ENCODE measurements at places on chromosomes 11 and 22.

GRCh38 chr11:14566331-14567063 is 46.3 kb upstream of the PSMA1 start:
- DNase-seq, result no peak

- DNase-seq, result no peak
Measured at GRCh38 chr22:37777122-37777687, 30.5 kb upstream of the GCAT start.

GRCh38 chr22:44190381-44190976 is 9.8 kb downstream of the PARVG start:
- DNase-seq, result no peak

- DNase-seq, result no peak
Measured at GRCh38 chr11:29452146-29452545, 564.7 kb downstream of the KCNA4 start.

- DNase-seq, result no peak
Measured at GRCh38 chr22:30564045-30564760, 10.3 kb downstream of the GAL3ST1 start.

DNA sequence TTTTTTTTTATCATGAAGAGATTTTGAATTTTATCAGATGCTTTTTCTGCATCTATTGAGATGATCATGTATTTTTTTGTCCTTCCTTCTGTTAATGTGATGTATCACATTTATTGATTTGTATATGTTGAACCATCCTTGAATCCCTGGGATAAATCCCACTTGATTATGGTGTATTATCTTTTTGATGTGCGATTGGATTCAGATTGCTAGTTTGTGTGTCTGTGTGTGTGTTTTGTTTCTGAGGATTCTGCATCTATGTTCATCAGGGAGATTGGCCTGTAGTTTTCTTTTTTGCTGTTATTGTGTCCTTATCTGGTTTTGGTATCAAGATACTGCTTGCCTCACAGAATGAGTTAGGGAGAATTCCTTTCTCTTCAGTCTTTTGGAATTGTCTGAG is 52.6 kb downstream of the KCNQ1OT1 start:
- no peak for DNase-seq

DNA sequence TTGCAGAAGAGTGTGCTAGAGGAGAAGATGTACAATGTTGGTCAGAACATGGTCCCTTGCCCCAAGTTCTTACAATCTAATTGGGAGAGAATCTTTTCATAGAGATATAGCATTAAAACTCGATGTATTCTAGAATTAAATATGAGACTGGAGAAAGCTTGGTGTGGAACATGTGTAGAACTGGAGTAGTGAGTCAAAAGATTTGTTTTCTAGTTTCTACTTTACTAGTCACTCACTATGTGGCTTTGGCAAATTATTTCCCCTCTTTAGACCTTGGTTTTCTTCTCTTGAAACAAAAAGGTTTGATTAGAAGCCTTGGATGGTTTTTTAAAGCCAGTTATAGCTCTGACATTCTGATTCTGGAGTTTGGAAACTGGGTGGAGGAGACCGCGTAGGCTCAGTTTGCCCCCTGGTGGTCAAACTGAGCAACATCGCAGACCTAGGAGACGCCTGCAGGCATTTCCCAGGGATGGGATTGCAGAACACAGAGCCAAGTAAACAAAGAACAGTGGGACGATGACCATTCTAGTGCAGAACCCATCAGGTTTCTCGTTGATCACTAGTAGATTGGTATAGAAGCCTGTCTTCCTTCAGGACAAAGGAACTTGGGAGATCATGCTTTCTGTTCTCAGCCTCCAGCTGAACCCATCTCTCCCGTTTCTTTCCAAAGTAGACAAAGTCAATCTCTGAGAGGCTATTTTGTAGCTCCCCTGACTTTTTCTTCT is 8.5 kb upstream of the CHRDL2 start:
- DNase-seq, result no peak

DNA sequence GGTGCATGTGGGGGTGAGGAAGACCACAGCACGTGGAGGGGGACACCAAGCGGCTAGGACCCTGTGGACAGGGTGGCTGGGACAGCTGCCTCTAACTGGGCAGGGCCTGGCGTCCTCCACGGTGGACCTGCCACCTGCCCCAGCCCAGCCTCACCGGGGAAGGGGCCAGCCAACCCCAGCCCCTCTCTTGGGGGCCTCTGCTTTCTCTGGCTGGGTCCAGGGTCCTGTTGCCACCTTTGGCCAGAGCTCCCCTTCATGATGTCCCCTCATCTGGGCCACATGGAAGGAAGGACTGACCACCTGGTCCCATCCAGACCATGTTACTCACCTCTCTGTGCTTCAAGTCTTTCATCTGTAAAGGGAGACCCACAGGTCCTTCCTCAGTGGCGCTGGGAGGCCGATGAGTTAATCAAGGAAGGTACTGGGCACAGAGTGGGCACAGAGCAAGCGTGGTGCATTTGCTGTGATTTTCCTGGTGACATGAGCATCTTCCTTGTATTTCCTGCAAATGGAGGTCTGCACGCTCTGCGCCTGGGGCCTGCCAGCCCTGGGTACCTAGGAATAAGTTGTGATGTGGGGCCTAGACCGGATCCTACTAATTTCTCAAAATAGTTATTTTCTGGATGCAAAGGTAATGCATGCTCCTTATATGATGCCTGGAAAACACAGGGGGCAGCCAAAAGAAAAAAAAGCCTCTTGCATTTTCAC is 538.4 kb downstream of the TBC1D22A start:
- DNase-seq, result no peak

GRCh38 chr11:134751766-134752165 is 339.7 kb upstream of the B3GAT1 start:
- no peak for DNase-seq

DNA sequence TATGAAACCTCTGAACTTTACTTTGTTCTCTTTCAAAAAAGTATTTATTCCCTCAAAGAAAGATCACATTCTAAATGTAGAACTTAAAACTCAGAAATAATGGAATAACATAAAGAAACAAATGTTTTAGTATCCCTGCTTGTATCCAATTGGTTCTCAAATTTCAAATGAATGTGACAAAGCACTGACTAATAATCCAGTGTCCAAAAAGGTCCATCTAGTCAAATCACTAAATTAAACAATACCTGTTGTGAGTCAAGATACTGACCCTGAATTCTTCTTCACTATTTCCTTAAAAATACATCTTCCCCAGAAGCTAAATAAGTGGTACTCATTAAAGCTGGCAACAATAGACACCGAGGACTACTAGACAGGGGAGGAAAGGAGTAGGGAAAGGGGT is 313.1 kb downstream of the SBF2 start:
- DNase-seq, result no peak

DNA sequence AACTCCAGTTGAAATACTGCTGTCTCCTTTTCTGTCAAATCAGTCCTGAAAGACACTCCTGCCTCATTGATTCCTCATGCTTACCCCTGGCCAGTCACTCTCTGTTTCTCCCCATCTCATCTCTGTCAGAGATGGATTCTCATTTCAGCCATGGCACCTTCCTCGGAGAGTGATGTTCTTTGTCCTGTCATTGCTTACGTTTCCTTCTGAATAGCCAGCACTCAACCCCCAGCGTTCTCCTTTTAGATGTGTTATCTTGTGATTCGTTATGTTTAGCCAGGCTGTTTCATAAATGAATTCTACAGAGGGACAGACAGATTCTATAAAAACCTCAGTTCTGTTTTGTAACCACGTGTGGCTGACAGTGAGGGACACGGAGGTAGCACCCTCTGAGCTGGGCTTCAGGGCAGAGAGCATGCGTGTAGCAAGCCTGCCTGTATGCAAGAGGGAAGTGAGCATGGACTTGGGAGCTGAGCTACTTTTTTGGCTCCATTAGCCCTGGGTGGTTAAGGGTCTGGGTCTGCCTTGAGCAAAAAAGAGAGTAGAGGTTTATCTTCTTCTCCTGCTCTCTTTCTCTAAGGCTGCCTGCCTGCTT is 354.6 kb downstream of the DDX10 start:
- no peak for DNase-seq

- peak; percentile 31 for DNase-seq
Measured at GRCh38 chr22:25777870-25778269, 35.9 kb downstream of the MYO18B start.

- DNase-seq, result no peak
Measured at GRCh38 chr11:34750692-34751405, 130.0 kb downstream of the EHF start.

DNA sequence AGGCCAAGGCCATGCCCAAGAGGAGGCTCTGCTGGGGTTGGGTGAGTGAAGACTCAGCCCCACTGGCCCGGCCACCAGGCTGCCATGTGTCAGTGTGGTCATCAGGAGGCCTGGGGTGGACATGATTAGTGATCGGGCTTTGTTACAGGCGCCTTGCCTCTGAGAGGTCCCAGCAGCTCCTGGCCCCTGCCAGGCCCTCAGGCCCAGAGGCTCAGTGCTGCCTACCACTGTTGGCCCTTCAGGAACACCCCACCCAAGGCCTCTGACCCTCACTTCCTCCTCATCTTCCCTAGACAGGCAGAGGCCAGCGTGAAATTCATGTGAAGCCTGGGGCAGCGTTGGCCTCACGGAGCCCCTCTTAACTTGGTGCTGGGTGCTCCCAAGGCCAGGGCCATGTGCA is 2.2 kb downstream of the MRPL23 start:
- no peak for DNase-seq

DNA sequence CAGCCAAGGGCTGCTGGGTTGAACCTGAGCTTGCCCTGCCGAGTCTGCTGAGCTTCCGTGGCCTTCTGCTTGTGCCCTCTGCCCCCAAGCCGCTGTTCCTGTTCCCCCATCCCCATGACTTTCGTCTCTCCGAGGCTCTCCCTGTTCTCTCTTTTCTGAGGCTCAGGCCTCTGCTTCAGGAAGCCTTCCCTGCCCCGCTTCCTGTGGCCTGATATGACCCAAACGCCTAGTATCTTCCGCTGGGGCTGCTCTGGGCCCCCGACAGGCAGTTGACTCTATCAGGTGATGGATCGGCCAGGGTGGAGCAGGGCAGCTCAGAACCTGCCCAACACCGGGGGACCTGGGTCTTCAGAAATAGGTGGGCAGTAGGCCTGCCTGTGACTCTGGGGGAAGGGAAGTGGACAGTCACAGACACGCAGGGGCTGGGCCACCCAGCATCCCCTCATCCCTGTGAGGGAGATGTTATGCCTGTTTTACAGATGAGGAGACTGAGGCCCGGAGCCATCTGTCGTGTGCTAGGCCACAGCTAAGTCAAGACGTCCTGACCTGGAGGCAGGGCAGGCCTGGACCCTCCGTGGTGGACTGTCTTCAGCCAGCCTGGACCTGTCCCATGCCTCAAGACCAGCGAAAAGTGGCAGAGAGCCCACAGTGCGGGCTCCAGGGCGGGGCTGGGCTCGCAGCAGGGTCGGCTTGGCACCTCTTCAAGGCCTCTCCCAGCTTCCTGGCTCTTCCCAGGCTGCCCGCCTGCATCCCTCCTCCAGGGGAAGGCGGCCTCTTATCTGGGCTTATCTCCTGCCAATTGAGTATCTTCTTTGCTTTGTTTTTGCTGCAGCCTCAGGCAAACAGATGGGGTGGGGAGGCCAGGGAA is 16.2 kb downstream of the BAD start:
- no peak for DNase-seq

DNA sequence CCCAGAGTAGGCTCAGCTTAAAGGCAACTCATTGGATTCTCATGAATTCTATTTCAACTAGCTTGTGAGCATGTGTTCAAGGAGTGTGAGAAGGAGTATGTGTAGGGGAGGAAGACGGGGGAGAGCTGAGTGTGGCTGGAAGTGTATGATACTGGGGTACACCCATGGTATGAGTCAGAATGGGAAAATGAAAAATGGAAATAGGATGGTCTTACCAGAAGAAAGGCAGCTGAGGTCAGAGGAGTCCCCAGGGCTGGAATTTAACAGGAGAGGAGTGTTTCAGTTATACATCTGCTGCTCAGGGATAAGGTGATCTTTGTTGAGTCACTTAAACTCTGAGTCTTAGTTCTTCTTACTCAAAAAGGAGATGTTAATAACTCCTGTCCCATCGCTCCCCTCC is 6.7 kb upstream of the ADAMTS15 start:
- DNase-seq, result no peak

DNA sequence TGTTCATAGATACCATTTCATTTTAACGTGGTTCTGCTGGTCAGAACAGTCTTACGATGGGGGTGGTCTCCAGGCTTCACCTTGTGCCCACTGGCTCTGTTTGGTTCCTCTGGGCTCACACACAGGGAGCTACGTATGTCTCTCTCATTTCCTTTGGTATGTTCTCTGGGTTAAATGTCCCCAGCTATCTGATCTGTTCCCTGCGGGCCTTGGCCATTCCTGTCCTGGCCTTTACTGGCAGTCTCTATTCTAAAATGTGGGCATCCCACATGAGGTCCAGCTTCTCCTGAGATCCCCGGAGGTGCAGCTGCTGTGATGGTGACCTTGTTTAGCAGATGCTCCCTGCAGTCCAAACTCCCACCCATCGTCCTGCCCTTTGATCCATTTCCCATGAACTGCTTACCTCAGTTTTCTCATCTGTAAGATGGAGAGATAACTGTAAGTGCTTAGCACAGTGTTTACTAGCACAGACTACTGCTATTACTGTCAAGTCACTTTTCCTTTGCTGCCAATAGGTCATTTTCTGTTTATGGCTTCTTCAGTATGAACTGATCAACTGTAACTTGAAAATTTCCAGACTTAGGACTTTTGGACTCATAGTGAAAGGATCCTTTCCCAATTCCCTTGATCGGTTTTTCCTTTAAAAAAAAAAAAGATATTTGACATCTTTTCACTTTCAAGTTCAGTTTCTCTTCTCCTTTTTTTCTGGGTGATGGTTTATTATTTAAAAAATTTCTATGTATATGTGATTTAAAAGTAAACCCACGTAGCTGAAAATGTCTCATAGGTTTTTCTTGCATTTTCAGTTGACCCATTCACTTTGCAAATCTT is 92.9 kb downstream of the PTPRJ start:
- DNase-seq, result no peak

DNA sequence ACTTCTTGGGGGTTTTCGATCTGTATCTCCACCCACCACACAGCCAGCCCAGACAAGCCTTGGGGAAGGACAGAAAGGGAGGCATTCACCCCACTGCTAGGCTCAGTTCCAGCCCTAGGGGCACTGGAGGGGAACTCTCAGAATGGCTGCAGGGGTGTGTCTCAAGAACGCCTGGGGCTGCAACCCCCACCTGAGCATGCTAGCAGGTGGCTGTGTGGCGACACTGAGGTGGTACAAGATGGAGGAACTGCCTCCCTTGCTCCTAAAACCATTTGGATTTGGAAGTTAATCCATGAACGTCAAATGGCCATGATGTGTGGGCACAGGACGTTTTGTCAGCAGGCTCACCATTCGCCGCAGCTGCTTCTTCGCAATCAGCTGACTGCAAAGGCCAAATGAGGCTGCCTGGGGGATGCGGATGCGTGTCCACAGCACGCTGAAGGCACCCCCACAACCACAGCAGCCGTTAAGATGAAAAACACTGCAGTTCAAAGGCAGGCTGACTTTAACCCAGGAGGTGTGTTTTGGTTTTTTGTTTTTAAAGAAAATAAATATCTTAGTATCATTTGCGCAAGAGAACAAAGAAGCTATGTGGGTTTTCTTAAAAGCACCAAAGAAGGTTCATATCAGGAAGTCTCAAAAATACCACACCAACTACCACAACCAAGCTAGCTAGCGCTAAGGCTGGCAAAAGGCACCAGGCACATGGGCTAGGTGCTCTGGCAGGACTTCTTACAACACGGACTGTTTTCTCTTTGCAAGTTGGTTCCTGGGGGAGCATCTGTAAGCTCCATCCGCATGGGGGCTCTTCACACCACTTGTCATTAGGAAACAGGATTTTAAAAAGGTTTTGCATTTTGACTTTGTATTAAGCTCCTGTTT is 22.2 kb upstream of the NAP1L4 start:
- no peak for DNase-seq
